Stimulated activated CD4-positive, alpha-beta T cell treated with anti-CD3 and anti-CD28 coated beads, Interleukin-4, amount 100 ng/mL, for 4 hours (primary cell): ENCODE measurements at places on chromosomes 1 and 21.

DNA sequence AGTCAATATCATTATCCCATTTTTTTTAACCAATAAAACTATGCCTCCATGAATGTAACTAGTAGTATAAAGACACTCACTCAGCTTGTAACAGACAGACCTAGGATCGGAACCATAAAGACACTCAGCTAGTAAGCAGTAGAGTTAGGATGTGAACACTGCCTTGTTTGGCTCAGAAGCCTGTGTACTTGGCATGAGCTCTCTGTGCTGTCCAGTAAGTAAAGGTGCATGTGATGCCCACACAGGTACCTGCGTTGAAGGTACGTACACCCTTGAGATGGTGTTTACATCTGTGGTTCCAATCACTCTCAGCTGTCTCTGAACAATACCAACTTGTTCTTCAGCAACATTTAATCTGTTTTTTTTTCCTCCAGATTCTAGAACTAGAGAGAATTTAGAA lies 252.1 kb upstream of the SGIP1 start:
- no peak for DNase-seq

DNA sequence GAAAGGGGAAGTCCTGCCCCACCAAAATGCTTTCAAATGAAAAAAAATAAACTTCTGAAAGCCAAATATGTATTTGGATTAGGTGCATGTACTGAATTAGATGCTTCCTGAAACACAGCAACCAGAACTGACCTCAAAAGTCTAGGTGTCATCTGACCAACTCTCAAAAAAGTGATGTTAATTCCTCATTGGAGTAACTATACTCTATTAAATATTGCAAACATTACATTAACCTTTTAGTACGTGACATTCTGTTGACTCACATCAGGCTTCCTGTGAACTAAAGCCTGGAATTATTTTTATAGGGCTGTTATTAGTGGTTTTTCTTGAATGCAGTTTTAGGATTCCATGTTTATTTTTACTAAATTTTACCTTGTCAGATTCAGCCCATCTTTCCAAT lies 73.5 kb downstream of the ASTN1 start:
- DNase-seq = no peak

DNA sequence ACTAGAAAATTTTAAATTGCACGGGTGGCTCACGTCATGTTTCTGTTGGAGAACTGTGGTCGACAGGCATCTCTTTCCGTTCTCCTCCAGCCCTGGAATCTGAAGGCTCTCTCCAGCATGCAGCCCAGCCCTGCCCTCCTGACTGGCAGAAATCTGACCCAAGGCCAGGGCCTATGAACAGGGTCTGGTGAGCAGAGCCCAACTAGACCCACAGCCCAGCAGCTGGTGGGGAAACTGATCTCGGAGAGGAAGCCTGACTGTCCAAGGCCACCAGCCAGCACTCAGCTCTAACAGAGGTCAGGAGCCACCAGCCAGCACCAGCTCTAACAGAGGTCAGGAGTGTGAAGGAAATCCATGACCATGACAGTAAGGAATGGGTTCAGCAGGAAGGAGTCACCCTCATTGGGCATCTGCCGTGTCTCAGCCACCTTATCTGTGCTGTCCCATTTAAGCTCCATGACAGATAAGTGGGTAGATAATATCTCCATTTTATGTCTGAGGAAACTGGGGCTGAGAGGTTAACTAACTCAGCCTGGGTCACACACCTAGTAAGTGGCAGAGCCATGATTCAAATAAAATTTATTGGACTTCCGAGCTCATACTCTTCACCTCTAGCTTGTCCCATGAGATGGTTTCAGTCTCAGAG lies 20.2 kb upstream of the PKP1 start:
- DNase-seq = no peak

DNA sequence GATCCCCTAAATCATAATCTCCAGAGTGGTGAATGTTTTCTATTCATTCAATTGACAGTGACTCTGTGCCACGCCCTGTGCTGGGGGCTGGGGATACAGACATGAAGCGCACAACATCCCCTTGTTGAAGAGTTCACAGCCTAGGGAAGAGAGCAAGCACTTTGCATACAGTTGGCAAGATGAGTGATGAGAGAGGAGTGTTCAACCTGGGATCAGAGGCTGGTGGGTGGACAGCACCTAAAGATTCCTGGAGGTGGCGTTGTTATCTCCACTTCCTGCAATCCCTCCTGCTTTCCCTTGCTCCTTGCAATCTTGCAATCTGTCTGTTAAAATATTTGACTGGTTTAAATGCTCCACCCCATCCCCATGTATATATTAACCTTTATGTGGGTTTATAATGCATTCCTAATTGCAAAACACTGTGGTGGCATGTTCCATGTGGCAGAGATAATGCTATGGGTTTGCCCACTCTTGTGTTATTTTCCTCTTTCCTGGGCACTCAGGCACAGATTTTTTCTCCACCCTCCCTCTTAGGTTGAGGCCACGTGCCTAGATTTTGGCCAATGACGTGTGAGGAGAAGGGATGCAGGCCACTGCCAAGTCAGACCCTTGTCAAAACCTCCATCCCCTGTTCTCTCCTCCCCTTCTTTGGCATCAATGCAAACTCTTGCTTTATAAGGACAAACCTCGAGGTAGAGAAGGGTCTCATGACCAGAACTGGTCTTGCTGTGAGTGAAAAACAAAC lies 36.2 kb upstream of the GADD45A start:
- DNase-seq = no peak
